ENCODE measurements at places on chromosomes 1 and 21. TPM values are rescaled to one million over a fixed set of nuclear protein-coding genes. Genes with fewer than 3 reads are reported as not detected.

NPHP4 gene
- total RNA-seq: 8.9 TPM

SNX7 gene
- total RNA-seq: 39.0 TPM

CFHR1 gene
- not detected for total RNA-seq

AMY1C gene
- total RNA-seq: not detected

ESPN gene
- under 0.01 TPM for total RNA-seq

SYNC gene
- total RNA-seq: 28.3 TPM

TIE1 gene
- not detected for total RNA-seq

KLHDC7A gene
- not detected for total RNA-seq

NR1I3 gene
- not detected for total RNA-seq

OR2L5 gene
- total RNA-seq: 0.36 TPM

SLC25A34 gene
- 0.73 TPM for total RNA-seq

SLC9C2 gene
- not detected for total RNA-seq

KIF2C gene
- 61.6 TPM for total RNA-seq

NLRP3 gene
- total RNA-seq: not detected

TSPEAR gene
- not detected for total RNA-seq

SLAMF9 gene
- total RNA-seq: 8.2 TPM

PLA2G2A gene
- total RNA-seq: not detected

AADACL4 gene
- not detected for total RNA-seq

UBL4B gene
- total RNA-seq: not detected

C1orf94 gene
- not detected for total RNA-seq

FABP3 gene
- total RNA-seq: 5.7 TPM

TMPRSS15 gene
- total RNA-seq: under 0.01 TPM

TIMM17A gene
- 59.6 TPM for total RNA-seq

ZBTB8B gene
- total RNA-seq: under 0.01 TPM

RIMKLA gene
- total RNA-seq: not detected

ACTN2 gene
- total RNA-seq: 0.33 TPM

HSD3B2 gene
- not detected for total RNA-seq

SLC9A1 gene
- 8.0 TPM for total RNA-seq

TINAGL1 gene
- total RNA-seq: not detected

TENT5C gene
- total RNA-seq: 0.36 TPM

UBASH3A gene
- not detected for total RNA-seq

NPPA gene
- not detected for total RNA-seq

FCRL6 gene
- not detected for total RNA-seq

FAM167B gene
- total RNA-seq: 25.4 TPM

CELA2A gene
- not detected for total RNA-seq

KIAA0040 gene
- 0.34 TPM for total RNA-seq
